ENCODE measurements at places on chromosomes 3 and 15.

GRCh38 chr3:54570008-54570407 lies 357.9 kb downstream of the LRTM1 start:
- H3K27ac ChIP-seq = no peak overlapping the region
- H3K4me3 ChIP-seq = no peak overlapping the region
- peaks cover 18% of the 10 kb centered on the region for H3K27me3 ChIP-seq
- no peaks in the 10 kb centered on the region for H3K36me3 ChIP-seq
- DNase-seq = no peak
- no peaks in the 10 kb centered on the region for H3K4me1 ChIP-seq

DNA sequence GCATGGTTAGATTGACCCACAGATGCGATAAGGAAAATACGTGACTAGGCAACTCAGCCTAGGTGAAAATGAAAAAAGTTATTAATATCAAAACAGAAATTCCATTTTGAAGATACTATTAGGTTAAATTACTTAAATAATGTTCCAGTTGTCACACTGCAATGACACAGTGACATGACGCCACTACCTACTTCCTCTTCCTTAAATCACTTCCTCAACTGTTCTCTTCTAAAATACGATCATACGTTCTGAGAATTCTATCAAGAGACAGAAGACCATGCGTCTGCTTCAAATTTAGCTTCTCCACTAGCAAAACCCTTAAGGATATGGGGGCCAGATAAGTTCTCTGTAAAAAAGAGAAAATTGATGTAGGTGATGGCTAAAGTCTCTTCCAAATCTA lies 18.2 kb downstream of the CMTM6 start:
- no peaks in the 10 kb centered on the region for H3K36me3 ChIP-seq
- H3K4me3 ChIP-seq = no peak overlapping the region
- no peak overlapping the region for H3K27ac ChIP-seq
- no peak for DNase-seq
- H3K27me3 ChIP-seq = no peaks in the 10 kb centered on the region
- no peaks in the 10 kb centered on the region for H3K4me1 ChIP-seq

DNA sequence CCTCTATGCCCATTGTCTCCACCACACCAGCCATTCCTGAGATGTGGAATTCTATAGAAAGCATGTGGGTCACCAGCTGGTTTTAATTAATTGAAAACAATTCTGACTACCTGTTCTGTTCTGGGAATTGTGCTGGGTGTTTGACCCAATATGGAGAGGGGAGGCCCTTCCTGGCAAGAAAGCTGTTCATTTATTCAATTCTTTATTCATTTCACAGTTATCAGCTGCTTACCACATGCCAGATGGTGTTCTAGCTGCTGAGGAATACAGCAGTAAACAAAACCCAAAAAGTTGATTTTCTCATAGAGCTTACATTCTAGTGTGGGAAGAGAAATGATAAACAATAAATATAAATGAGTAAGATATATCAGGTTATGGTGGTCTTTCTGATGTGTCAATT lies 296.1 kb upstream of the RASGRP1 start:
- H3K4me1 ChIP-seq = no peaks in the 10 kb centered on the region
- no peaks in the 10 kb centered on the region for H3K27me3 ChIP-seq
- H3K4me3 ChIP-seq = no peak overlapping the region
- no peak overlapping the region for H3K27ac ChIP-seq

- H3K36me3 ChIP-seq = no peaks in the 10 kb centered on the region
- DNase-seq = no peak
- no peaks in the 10 kb centered on the region for H3K27me3 ChIP-seq
- H3K27ac ChIP-seq = no peak overlapping the region
- no peak overlapping the region for H3K4me3 ChIP-seq
Observed at GRCh38 chr3:147387291-147387884, 19.0 kb downstream of the ZIC4 start.

GRCh38 chr3:102483556-102483955 lies 48.7 kb downstream of the ZPLD1 start:
- H3K4me1 ChIP-seq = peaks cover 6% of the 10 kb centered on the region
- no peak for DNase-seq
- H3K36me3 ChIP-seq = no peaks in the 10 kb centered on the region

- H3K36me3 ChIP-seq = no peaks in the 10 kb centered on the region
- H3K4me1 ChIP-seq = peaks cover 26% of the 10 kb centered on the region
- H3K27me3 ChIP-seq = no peaks in the 10 kb centered on the region
Observed at GRCh38 chr3:30659270-30660130, 53.1 kb downstream of the TGFBR2 start.

DNA sequence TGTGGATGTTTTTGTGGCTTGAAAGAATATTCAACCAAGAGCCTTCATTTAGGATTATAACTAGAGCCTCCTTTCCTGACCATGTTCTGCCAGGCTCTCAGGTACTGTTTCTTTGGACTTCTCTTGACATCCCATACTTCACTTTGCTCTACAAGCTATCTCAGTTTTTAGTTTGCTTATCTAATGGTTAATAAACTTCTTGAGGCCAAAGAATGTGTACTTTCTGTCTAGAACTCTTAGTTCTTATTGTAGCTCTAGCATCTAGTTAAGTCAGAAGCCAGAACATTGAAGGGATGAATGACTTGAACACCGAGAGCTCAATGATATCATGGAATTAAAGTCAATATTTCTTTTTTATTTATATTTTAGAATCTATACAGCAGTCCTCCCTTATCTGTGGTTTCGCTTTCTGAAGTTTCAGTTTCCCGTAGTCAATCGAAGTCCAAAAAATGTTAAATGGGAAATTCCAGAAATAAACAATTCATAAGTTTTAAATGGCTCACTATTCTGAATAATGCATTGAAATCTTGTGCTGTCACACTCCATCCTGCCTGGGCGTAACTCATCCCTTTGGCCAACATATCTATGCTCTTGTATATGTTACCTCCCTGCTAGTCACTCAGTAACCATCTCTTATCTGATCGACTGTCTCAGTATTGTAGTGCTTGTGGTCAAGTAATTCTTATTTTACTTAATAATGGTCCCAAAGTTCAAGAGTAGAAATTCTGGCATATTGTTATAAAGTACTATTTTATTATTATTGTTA lies 368.6 kb upstream of the RBMS3 start:
- no peaks in the 10 kb centered on the region for H3K27me3 ChIP-seq
- DNase-seq = no peak
- H3K4me1 ChIP-seq = no peaks in the 10 kb centered on the region
- no peaks in the 10 kb centered on the region for H3K36me3 ChIP-seq

DNA sequence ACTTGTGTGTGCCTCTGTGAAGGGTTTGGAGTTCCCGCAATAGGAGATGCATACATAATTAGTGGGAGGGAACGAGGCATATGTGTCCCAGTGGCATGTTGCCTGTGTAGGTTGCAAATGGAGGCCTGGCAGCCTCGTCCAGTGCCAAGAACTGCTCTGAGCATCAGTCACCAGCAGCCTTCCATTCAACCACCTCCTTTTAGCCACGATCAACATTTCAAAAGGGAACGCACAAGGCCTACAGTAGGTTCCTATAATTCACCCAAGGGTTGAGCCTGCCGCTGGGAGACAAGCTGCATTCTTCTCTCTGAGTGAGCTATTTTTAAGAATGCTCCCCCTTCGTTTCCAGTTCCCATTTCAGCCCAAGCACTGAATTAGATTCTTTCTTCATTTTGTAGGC lies 78.8 kb upstream of the CTNNB1 start:
- no peaks in the 10 kb centered on the region for H3K36me3 ChIP-seq
- no peak overlapping the region for H3K4me3 ChIP-seq
- peaks cover 15% of the 10 kb centered on the region for H3K4me1 ChIP-seq
- no peak for DNase-seq

- DNase-seq = no peak
- H3K27ac ChIP-seq = no peak overlapping the region
- 0 out of 2 replicates have a peak, but pooled peaks cover 4% of the 10 kb centered on the region for H3K27me3 ChIP-seq
- H3K36me3 ChIP-seq = no peaks in the 10 kb centered on the region
- H3K4me1 ChIP-seq = no peaks in the 10 kb centered on the region
Observed at GRCh38 chr3:16468336-16469098, 45.0 kb downstream of the RFTN1 start.

DNA sequence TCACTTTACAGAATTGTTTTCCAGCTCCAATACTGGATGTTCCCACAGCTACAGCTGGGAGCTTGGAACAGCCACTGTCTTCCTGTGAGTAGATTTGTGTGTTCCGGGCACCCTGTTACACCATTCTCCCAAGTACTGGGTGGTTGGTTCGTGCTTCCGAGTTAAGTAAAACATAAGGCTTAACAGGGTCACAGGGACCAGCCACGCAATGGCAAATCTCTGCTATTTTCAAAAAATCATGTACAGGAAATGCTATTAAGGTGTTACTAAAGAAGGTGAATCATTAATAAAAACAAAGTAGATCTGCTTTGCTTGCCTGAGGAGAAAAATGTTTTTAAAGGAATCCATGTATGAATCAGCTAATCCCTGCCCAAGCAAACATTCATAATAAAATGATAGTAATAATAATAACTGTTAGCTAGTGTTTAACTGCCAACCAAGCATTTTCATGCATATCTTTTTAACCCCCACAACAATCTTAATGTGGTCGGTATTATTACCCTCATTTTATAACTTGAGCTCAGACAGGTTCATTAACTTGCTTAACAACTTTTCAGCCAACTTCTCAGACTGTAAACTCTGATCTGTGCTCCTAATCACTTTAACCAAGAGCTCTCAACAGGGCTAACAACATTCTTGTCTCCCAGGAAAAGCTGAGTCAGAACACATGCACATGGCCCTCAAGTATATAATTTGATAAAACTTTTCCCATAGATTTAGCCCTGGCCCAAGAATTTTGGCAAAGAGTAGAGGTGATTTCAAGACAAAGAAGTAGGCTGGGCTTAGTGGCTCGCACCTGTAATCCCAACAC lies 2.7 kb upstream of the C2CD4A start:
- no peaks in the 10 kb centered on the region for H3K36me3 ChIP-seq
- peaks cover 64% of the 10 kb centered on the region for H3K4me1 ChIP-seq
- no peaks in the 10 kb centered on the region for H3K27me3 ChIP-seq
- peak overlapping the region; percentile 97 for H3K27ac ChIP-seq
- H3K4me3 ChIP-seq = peak overlapping the region; percentile 44

DNA sequence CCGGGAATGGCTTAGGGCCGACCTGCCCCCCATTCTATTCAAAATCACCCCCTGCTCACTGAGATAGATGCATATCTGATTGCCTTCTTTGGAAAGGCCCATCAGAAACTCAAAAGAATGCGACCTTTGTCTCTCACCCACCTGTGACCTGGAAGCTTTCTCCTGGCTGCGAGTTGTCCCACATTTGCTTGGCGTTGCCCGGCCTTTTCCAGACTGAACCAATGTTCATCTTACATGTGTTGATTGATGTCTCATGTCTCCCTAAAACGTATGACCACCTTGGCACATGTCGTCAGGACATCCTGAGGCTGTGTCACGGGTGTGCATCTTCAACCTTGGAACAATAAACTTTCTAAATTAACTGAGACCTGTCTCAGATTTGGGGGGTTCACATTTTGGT lies 3.4 kb upstream of the MUC20 start:
- H3K36me3 ChIP-seq = 0 out of 2 replicates have a peak, but pooled peaks cover 4% of the 10 kb centered on the region
- no peak overlapping the region for H3K4me3 ChIP-seq
- DNase-seq = no peak
- H3K27ac ChIP-seq = peak overlapping the region; percentile 93
- no peaks in the 10 kb centered on the region for H3K27me3 ChIP-seq

- no peak overlapping the region for H3K4me3 ChIP-seq
- no peaks in the 10 kb centered on the region for H3K4me1 ChIP-seq
- no peak overlapping the region for H3K27ac ChIP-seq
- peaks cover 84% of the 10 kb centered on the region for H3K27me3 ChIP-seq
Observed at GRCh38 chr15:78341057-78341987, 1.2 kb downstream of the CRABP1 start.
